ENCODE measurements at places on chromosomes 7 and 10. TPM values are rescaled to one million over a fixed set of nuclear protein-coding genes. Genes with fewer than 3 reads are reported as not detected.

GRCh38 chr10:75926763-75927162 lies 495.3 kb downstream of the LRMDA start:
- H3K4me1 ChIP-seq, result no peaks in the 10 kb centered on the region
- no peak for DNase-seq
- H3K36me3 ChIP-seq, result no peaks in the 10 kb centered on the region
- H3K4me3 ChIP-seq, result no peak overlapping the region

DNA sequence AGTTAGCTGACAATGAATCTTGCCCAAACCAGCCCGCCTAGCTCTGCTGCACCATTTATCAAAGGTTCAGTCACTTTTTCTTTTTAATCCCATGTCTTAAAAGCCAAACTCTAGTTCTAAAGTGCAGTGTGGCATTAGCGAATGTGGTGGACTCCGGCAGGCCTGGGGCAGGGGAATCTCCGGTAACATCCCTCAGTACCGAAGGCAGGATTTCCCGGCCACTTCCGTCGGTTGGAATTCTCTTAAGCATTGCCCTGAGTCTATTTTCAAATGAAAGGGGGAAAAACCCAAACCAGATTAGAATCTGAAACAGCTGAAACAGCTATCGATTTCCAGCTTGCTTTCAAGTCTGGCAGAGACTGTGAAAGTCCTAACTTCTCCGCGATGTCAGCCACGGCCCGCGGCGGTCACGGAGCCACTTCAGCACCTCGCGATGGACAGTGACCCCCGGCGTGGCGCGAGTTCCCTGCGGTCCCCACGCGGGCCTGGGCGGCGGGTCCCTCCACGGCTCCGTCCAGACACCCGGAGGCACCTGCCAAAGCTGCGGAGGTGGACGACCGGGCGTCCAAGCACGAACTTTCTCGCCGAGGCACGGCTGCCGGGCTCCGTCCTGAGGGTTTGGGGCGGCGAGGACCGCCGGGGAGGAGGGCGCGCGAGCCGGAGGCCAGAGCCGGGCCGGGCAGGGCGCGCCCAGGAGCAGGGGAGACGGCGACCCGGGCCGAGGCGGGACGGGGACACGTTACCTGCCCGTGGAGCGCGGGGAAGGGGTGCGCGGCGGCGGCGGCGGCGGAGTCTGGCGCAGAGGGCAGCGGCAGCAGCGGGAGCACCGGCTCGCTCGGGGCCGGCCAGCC lies 745 bp downstream of the TCERG1L start:
- peak overlapping the region; percentile 14 for H3K4me3 ChIP-seq
- peaks cover 99% of the 10 kb centered on the region for H3K27me3 ChIP-seq
- no peak overlapping the region for H3K27ac ChIP-seq

DNA sequence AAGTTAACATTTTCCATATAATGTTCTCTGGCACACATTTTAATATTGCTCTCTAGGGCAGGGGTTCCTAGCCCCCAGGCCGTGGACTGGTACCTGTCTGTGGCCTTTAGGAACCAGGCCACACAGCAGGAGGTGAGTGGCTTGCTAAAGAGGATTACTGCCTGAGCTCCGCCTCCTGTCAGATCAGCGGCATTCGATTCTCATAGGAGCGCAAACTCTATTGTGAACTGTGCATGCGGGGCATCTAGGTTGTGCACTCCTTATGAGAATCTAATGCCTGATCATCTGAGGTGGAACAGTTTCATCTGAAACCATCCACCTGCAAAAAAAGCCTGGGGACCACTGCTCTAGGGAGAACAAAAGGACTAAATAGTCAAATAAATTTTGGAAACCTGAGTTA lies 65.7 kb downstream of the EXOC6 start:
- H3K4me3 ChIP-seq, result no peak overlapping the region
- peaks cover 15% of the 10 kb centered on the region for H3K36me3 ChIP-seq
- peaks cover 24% of the 10 kb centered on the region for H3K4me1 ChIP-seq
- DNase-seq, result no peak
- no peaks in the 10 kb centered on the region for H3K27me3 ChIP-seq

DNA sequence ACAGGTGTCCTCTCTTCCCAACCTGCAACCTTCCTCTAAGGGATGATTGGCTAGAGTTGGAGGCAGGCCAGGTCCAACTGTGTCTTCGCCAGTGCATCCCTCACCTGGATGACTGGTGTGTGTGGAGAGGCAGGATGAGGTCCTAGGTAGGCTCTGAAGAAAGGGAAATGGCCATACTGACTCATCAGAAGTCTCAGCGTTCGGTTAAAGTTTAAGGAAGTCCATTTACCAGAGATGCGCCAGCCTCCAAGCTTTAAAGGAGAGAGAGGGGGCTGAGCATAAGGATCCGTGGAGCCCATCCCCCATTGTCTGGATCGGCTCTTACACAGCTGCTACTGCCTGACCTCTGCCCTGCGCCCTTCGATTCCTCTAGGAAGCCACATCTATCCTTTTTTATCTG lies 4.4 kb downstream of the KEL start:
- H3K27me3 ChIP-seq, result no peaks in the 10 kb centered on the region
- DNase-seq, result no peak
- no peaks in the 10 kb centered on the region for H3K36me3 ChIP-seq
- H3K27ac ChIP-seq, result no peak overlapping the region
- no peak overlapping the region for H3K4me3 ChIP-seq

DNA sequence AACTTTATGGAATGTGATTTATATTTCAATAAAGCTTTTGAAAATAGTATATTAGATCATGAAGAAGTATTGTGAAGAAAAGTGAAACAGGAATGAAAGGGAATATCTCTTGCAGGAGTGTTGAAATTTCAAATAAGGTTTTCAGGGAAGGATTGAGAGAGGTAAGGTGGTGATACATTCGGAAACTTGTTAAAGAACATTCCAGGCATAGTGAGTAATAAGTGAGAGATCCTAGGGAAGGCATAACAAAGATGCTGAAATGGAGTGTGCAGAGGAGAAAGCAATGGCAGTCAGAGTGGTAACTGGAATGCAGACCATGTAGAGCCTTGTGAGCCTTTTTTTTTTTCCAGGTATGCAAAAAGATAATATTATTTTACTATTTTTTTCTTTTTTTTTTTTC lies 4.1 kb downstream of the OR9A4 start:
- no peak overlapping the region for H3K4me3 ChIP-seq
- no peaks in the 10 kb centered on the region for H3K4me1 ChIP-seq
- H3K36me3 ChIP-seq, result no peaks in the 10 kb centered on the region

- no peaks in the 10 kb centered on the region for H3K36me3 ChIP-seq
- H3K4me1 ChIP-seq, result peaks cover 73% of the 10 kb centered on the region
- peak; percentile 55 for DNase-seq
- H3K27me3 ChIP-seq, result no peaks in the 10 kb centered on the region
- peak overlapping the region; percentile 95 for H3K27ac ChIP-seq
These were observed 97.7 kb downstream of the SH3PXD2A start for GRCh38 chr10:103757531-103758293.

DNA sequence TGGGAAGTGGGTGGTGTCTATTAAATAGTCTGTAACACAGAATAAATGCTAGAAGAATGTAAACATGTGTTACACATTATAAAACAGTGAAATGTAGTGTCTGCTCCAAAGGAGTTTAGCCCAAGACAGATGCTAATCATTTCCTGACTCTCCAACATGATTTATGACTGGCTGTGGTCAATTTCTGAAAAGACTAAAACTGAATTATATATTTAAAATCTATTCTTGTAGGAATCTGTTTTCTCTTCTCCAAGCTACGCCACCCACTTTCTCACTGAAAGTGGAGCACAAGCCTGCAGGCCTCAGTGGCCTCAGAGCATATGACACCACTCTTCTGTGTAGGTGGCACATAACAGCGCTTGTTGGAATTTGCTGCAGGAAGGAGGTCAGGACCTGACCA lies 44.4 kb downstream of the CTTNBP2 start:
- DNase-seq, result no peak
- no peaks in the 10 kb centered on the region for H3K36me3 ChIP-seq
- no peak overlapping the region for H3K4me3 ChIP-seq
- no peaks in the 10 kb centered on the region for H3K27me3 ChIP-seq
- H3K27ac ChIP-seq, result no peak overlapping the region
- H3K4me1 ChIP-seq, result peaks cover 14% of the 10 kb centered on the region

Gene GRID2IP
- not detected for total RNA-seq

GRCh38 chr10:100483876-100484666 lies 21.3 kb downstream of the WNT8B start:
- H3K36me3 ChIP-seq, result peaks cover 41% of the 10 kb centered on the region
- peaks cover 29% of the 10 kb centered on the region for H3K27me3 ChIP-seq
- no peak overlapping the region for H3K27ac ChIP-seq
- H3K4me3 ChIP-seq, result no peak overlapping the region

DNA sequence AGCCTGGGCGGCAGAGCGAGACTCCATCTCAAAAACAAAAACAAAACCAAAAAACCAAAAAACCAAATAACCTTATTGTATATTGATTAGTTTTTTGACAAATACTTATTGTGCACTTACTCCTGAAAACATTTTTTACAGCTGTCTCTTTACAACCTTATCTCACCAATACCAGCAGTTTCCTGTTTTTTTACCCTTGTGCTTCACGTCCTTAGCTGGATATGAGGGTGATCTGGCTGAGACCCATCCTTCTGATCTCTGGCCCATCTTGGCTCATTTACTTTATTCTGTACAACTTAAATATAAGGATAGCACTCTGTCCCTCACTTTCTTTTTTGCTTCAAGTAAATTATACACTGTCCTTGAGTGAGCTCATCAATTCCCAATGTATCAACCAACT lies 104.6 kb upstream of the DNAJB12 start:
- H3K27ac ChIP-seq, result no peak overlapping the region
- H3K4me3 ChIP-seq, result no peak overlapping the region
- peaks cover 12% of the 10 kb centered on the region for H3K4me1 ChIP-seq
- H3K36me3 ChIP-seq, result peaks cover under 1% of the 10 kb centered on the region
- no peaks in the 10 kb centered on the region for H3K27me3 ChIP-seq

DNA sequence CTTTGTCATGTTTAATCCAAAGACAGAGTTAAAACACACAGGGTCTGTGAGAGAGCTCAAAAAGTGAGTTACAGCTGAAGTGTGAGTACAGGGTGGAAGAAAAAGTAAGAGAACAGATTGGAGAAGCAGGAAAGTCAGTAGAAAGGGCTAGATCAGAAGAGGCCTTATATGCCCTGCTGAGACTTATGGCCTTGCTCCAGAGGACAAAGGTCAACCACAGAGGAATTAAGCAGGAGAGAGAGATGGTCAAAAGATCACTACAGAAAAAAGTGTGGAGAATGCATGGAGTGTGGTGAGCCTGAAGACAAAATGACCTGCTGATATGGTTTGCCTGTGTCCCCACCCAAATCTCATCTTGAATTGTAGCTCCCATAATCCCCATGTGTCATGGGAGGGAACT lies 213.8 kb downstream of the NEBL start:
- H3K4me3 ChIP-seq, result no peak overlapping the region
- no peak overlapping the region for H3K27ac ChIP-seq
- no peaks in the 10 kb centered on the region for H3K36me3 ChIP-seq
- no peaks in the 10 kb centered on the region for H3K4me1 ChIP-seq

Gene GBX1
- total RNA-seq, result 1.9 TPM
